ENCODE measurements at places on chromosomes 3 and 15.

DNA sequence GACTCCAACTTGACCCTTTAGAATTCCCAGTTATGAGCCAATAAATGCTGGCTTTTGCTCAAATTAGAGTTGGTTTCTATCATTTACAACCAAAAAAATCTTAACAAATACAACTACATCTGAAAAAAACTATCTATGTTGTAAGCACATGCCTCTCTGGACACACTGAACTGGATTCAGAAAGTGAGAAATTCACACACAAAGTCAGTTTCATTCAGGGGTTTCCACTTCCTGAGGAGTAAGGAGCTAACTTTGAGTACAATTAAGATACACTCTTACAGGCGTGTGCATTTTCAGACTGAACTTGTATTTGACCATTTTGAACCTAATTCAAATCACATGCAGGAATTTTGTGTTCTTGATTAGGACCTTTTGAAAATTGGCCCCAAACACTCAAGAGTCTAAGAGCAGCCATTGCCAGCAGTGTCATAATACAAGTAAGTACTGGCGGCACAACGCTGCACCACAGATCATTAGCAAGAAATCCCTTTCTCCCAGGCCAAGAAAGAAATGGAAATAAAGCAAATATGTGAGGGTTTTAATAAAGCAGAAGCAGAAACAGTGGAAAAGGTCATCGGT lies 31.2 kb downstream of the LINS1 start:
- DNase-seq: no peak

DNA sequence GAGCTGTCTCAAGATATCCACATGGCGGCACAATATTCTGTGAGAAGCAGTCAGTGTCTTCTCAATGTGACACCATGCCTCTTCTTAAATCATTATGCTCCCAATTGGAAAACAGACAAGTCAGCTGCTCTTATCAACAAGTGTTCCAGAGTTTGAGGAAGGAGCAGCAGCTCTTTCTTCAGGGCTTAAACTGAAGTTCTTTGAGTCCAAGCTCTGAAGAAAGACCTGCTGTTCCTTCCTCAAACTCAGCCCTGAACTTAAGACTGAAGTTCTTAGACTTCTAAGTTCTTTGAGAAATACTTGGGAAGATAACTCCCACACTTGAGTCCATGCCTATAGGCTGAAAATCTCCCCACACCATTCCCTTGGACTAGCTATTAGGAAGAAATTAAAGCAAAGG lies 43.4 kb downstream of the NPTN start:
- DNase-seq: no peak

DNA sequence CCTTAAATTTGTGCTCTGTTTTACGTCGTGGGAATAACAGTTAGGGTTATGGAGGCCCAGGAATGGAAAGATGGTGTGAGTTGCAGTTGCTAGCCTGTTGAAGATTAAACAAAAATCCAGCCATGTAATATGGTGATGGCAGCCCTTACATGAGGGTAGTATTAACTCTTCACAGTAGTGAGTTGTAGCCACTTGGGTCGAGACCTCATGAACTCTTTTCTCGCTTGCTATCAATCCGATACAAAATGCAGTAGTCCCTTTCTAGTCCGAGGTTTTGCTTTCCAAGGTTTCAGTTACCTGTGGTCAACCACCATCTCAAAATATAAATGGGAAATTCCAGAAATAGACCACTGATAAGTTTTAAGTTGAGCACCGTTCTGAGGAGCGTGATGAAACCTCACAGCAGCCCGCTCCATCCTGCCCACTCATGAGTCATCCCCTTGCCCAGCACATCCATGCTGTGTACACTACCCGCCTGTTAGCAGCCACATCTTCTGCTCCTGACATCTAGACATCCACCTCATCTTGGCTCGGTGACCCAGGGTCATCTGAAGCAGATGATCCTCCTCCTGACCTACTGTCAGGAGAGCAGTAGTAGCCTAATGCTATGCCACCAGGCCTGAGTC lies 177.9 kb downstream of the CDIN1 start:
- DNase-seq: no peak

- DNase-seq: no peak
Measured at GRCh38 chr15:41416742-41417417, at the start of gene RTF1. TSS of gene RTF1 (plus strand) at chr15:41417095. CDS start at chr15:41417116, 21 bp downstream.

- DNase-seq: no peak
Measured at GRCh38 chr3:151875759-151876158, 2.3 kb downstream of the SUCNR1 start.

- no peak for DNase-seq
Measured at GRCh38 chr15:36944442-36944841, 155.9 kb downstream of the MEIS2 start.

Data from LNCaP clone FGC (cell line).